NCI-H1436 treated with DMSO at 0.1 percent for 48 hours (cell line): ENCODE measurements at places on chromosomes 11 and 22.

- DNase-seq: no peak
These were observed 76.2 kb downstream of the ARHGAP32 start for GRCh38 chr11:129115652-129116586.

DNA sequence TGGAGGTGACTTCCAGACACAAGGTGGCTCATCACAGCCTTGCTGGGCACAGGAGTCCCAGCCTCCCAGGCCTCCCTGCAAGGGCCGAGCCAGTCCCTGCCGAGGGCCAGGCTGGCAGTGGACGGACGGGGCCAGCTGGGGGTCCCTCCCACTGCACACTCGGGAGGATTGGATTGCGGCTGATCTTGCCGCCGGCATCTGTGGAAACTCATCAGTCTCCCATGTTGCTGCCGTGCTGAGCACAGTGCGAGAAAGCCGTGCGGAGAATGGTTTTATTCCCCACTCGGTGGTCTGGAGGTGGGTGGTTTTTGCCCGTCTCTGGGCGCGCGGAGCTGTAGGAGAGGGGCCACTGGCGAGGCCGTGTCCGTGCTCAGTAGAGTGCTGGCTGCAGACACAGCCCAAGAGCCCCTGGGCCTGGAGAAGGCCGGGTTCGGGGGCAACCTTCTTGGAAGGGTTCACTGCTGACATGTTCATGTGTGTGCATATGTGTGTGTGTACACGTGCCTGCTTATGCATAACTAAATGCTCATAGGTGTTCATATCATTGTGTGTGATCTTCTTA, 1246.4 kb downstream of the BRD1 start:
- DNase-seq: no peak

DNA sequence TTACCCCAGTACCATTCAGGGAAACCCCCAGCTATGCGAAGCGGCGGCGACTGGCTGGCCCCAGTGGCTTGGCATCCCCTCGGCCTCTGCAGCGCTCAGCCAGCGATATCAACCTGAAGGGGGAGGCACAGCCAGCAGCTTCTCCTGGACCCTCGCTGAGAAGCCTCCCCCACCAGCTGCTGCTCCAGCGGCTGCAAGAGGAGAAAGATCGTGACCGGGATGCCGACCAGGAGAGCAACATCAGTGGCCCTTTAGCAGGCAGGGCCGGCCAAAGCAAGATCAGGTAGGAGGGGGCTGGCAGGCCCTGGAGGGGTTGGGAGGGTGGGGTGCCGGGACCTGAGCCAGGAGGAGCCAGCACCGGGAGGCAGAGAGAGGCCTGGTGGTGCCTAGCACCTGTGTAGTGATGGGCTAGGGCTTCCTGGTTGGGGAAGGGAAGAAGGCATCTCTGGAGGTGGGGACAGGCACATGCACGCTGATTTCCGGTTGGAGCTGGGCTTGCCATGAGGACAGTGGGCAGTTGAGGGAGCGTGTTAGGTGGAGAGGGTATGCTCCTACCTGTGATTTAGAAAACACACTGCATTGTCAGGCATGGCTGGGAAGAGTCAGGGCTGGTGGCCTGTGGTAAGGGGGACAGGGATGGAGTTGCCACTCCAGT, 22.3 kb downstream of the SHANK3 start:
- DNase-seq: no peak

DNA sequence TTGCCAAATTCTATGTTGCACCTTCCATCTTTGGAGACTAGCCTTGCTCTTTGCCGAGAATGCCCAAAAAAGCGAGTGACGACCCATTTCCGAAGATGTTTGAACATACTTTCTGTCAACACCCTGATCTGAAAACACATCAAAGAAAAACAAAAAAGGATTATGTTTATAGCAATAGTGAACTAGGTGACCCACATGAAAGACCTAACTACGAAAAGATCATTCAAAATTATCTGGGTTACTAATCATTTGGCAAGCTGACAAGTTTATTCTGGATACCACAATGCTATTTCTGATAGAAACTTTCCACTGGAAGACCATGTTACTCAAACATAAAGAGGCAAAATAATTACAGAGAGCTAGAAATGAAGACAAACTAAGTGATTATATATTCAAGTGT, 27.0 kb downstream of the KCNJ1 start:
- no peak for DNase-seq

GRCh38 chr11:12862696-12863469, 146.2 kb upstream of the RASSF10 start:
- no peak for DNase-seq

GRCh38 chr11:72042064-72042745, 38.1 kb downstream of the NUMA1 start:
- no peak for DNase-seq

DNA sequence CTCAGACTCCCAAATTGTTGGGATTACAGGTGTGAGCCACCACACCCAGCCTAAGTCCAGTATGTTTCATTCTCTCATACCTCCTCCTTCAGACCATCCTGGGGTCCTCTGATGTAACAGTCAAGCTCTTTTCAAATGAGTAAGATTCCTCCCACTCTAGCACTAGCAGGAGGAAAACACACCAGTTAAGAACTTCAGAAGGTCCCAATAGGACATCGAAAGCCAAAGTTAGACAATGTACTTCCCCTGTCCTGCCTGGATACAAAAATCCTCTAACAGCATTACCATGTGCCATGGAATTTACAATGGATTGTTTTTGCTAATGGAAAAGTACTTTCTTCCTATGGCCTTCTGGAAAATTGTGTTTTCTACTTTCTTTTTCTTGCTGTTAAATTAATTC, 67.1 kb downstream of the CCDC34 start:
- no peak for DNase-seq

GRCh38 chr11:19201737-19202605, at the start of gene CSRP3:
Gene CSRP3, minus strand, starts transcription at chr11:19201983. Its CDS starts 9,535 bp downstream, at chr11:19192448.
- DNase-seq: no peak

DNA sequence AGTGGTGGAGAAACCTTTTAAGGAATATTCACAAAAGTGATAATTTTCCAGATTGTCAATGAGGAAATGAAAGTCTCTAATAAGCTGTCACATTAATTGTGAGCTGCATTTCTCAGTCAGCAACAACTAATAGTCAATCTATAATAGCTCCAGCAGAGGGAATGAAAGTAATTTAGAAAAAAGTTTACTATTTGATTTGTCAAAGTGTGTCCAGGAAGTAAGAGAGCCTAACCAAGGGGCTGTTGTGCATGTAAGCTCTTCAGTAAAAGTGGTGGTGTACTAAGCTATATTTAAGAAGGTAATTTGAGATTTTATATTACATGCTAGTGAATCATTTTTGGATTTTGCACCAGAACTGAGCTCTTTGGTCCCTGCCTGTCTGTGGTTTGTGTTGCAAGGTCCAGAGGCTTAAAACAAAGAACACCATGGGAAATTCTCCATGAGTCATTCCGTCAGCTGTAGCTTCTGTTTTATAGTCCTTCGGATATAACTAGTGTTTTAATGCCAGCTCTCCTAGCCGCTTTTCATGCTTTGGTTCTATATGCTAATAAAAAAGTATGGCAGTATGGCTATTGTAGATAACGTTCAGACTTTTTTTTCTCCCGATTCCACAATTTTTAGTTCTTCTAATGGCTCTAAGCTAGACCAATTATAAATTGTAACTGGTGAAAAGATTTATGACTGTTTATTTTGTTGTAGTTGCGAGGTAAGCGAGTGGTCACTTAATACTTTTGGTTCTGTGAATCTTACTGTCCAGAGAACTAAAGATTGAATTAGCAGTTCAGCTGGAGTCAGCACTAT, 64.6 kb downstream of the ARHGEF12 start:
- DNase-seq: no peak

GRCh38 chr22:30043161-30043560, 37.1 kb upstream of the HORMAD2 start:
- DNase-seq: no peak

GRCh38 chr11:69947059-69947792, 128.0 kb upstream of the FGF3 start:
- no peak for DNase-seq

DNA sequence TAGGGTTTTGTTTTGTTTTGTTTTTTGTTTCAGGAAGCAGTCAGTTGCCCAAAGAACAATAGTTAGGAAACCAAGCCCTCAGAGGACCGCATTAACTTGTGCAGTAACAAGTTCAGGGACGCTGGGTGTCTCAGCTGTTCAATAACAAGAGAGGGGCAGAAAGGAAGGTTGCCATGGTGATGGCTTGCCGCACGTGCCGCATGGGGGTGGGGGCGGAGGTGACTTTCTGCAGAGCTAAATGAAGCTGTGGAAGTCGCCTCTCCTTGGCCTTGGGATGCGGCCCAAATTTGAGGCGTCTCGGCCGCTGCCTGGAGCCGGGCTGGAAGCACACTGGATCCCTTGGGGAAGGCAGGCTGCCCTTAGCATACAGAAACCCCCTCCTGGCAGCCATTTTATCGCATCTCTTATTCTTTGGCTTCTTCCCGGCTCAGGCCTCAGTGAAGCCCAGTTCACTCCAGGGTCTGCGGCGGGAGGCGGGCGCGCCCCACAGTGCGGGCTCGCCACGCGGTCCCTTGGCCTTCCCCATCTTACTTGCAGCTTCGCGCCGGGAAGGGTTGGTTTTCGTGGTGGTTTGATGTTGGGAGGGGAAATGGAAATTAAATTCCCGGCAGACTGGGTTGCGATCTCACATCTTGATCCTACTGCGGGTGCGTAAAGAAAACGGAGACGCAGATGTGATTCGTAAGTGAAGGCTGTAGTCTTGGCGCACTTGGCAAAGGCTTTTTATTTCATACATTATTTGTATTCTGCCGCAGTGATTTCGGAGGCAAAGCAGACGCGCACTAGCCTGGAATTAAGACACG, 94.3 kb downstream of the SLC17A6 start:
- no peak for DNase-seq

- no peak for DNase-seq
These were observed 119.8 kb upstream of the ANO1 start for GRCh38 chr11:69958308-69958707.

GRCh38 chr22:21903283-21903682, 35.8 kb upstream of the MAPK1 start:
- no peak for DNase-seq

- DNase-seq: no peak
These were observed 497.1 kb downstream of the BRD1 start for GRCh38 chr22:49330421-49331222.

DNA sequence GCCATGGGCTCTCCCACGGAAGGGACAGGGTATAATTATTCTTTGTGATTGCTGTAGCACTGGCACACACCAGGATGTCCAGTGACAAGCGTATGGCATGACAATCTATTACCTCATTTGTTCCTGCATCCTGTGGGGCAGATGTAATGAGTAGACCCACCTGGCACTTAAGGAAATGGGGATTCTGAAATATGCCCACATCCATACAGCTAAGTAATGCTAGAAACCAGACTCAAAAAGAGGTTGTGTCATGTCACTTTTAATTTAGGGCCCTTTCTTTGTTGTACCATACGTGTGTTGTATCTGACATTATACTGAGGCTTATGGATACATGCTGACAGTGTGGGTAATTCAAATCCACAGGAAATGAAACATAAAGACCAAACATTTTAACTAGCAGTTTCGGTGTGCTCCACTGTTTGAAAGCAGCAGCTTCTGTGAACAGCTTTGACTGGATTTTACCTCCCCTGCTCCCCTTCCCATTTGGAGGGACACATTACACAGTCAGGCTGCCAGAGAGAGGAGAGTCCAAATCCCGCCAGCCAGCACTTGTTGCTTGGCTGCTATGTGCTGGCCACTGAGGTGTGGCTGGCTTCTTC, 21.2 kb downstream of the GRAMD1B start:
- DNase-seq: no peak
